ENCODE measurements at places on chromosomes 1 and 21. TPM values are rescaled to one million over a fixed set of nuclear protein-coding genes. Genes with fewer than 3 reads are reported as not detected.

ST6GALNAC5 gene
- 12.2 TPM for total RNA-seq

ERO1B gene
- total RNA-seq = 2.3 TPM

FMO1 gene
- not detected for total RNA-seq

RHD gene
- total RNA-seq = not detected

C1QTNF12 gene
- total RNA-seq = 0.38 TPM

CLSTN1 gene
- 72.6 TPM for total RNA-seq
